ENCODE measurements at places on chromosomes 6 and 20.

GRCh38 chr20:39310363-39310995 lies 348.3 kb downstream of the DHX35 start:
- no peak for DNase-seq

GRCh38 chr6:170439366-170440361 lies 113.4 kb downstream of the PSMB1 start:
- DNase-seq: no peak

GRCh38 chr6:139472351-139473015 lies 98.0 kb upstream of the CITED2 start:
- DNase-seq: no peak

DNA sequence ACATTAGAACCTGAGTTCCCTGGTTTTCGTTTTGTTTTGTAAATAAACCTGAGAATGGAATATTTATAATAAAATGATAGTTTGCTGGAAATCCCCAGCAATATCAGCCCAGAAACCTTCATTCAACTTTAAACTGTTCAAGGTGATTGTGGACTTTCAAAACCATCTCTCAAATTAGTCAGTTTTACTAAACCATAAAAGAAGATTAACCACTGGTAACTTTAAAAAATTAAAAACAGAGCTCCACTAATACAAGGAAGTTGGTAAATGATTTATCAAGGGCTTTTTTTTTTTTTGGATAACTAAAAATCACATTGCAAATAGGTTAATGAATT lies 10.0 kb downstream of the MBOAT1 start:
- no peak for DNase-seq

GRCh38 chr6:124076336-124077048 lies 272.8 kb downstream of the NKAIN2 start:
- DNase-seq: no peak

DNA sequence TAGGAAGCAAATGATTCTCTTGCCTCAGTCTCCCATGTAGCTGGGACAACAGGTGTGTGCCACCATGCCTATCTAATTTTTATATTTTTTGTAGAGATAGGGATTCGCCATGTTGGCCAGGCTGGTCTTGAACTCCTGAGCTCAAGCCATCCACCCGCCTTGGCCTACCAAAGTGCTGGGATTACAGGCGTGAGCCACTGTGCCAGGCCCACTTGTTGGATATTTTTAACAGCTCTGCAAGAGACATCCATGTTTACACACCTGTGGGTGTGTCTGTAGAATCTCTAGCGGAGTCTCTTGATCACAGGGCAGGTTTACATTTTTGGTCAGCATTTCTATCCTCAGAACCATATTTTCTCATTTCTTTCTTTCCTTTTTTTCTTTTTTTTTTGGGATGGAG lies 53.1 kb upstream of the ZFP64 start:
- no peak for DNase-seq

DNA sequence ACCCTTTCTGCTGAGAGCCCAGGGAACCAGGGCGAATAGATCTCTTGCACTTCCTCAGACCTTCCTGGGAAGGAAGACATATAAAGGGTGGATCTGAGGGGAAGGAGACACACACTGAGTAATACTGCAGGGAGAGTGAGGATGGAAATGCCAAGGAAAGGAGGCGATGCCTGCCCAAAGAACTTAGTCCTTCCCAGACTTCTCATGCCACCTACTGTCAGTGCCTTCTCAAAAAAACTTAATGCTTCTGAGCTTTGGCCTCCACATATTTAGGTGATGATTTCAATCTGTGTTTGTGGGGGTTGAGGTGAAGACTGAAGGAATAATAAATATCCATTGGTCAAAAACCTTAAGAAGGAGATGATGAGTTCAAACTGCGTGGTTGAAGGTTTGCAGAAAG lies 9.7 kb downstream of the BTN3A1 start:
- DNase-seq: no peak

DNA sequence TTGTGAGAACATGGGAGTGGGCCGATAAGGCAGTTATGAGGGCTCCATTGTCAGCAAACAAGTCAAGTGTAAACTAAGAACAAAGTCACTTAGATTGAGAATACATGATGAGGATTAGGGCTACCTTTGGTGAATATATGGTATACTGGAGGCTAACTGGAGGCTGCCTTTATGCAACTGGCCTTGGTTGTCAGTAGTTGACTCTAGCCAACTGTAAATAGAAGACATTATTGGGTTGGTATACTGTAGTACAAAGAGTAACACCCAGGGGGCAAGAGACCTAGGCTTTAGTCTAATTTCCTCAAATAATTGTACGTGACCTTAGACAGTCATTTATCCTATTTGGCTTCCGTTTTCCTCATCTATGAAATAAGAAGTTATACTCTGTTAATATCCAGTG lies 235.2 kb downstream of the ARID1B start:
- peak; percentile 10 for DNase-seq

DNA sequence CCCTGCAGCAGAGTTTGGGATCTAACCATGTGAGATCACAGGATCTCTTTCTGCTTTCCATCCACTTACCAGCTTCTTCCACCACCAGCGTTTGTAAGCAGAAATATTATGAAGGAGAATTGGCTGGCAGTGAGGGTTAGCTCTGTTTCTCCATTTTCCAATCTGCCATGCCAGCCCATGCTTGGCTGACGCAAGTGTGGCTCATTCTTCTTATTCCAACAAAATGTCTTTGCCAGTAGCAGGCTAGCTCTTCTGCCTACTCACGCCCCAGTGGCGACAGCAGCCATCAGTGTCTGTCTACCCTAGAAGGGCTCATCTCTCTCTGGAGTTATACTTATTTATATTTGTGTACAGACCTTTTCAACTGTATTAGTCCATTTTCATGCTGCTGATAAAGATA lies 286.2 kb downstream of the FARS2 start:
- no peak for DNase-seq

- DNase-seq: no peak
Observed at GRCh38 chr20:50100552-50100951, 12.4 kb downstream of the UBE2V1 start.

DNA sequence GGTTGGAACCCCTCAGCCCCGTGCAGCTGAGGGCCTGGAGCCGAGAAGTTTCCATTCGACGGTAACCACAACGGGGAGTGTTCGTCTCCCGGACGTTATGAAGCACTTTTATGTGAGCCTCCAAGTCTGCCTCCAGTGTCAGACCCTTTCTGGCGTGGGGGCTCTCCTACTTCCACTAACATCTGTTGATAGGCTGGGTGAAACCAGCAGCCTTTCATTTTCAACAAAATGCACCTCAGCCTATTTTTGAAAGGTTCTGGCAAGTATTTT lies 257.4 kb downstream of the THBS2 start:
- no peak for DNase-seq

DNA sequence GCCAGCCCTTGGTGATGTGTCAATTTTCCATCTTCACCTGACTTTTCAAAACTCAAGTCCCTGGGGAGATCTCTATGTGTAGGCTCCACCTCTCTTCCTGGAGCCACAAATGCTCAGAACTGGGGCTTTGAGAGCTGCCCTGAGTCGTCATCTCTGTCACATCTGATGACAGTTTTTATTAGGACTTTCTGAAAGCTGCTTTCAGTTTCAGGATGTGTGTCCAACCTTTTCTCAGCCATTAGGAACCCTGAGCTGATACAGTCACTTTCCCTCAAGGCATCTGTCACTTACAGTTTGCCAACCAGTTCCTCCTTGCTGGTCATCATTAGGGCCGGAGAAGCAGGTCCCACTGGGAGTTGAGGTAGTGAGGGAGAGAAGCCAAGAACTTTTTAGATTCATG lies 365.9 kb upstream of the CHD6 start:
- DNase-seq: no peak

DNA sequence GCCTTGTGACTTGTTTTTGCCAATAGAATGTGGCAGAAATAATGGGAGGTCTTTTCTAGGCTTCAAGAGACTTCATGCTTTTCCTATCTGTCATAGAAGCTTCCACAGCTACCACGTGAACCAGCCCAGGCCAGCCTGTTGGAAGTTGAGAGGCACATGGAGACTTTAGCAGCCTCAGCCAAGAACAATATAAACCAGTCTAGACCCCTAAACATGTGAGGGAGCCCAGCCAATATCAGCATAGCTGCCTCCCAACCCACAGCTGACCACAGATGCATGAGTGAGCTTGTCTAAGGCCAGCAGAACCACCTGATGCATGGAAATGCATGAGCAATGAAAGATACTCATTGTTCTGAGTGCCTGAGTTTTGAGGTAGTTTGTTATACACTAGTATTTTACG lies 540.7 kb upstream of the BTBD3 start:
- no peak for DNase-seq

GRCh38 chr20:38138086-38138778 lies 26.8 kb downstream of the TGM2 start:
- no peak for DNase-seq

- peak; percentile 33 for DNase-seq
Observed at GRCh38 chr6:134389129-134389528, 71.2 kb upstream of the SGK1 start.

DNA sequence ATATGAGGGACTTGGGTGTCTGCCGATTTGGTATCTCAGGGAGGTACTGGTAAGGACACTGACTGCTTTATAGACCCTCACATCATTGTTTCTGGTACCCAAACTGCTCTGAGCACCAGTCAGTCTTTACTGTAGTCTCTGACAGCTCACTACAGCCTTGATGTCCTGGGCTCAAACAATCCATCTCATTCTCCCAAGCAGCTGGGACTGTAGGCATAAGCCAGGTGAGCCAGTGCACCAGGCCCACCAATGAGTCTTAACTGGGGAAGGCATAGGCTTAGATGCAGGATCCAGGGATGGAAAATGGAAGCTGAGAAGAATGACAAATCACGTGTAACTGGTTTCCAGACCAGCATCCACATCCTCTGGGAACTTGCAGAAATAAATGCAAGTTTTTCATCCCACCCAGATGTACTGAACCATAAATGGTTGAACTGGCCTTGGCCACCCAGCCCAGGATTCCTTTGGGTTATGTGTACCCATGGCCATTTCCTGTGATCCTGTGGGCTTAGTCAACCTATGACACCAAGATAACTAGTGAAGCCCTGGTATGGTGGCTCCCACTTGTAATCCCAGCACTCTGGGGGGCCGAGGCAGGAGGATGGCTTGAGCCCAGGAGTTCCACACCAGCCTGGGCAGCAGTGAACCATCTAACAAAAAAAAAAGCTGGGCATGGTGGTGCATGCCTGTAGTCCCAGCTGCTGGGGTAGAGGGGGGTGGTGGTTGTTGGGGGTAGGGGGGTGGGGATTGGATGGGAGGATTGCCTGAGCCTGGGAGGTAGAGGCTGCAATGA lies 5.8 kb downstream of the TUBB start:
- DNase-seq: peak; percentile 22

GRCh38 chr6:52077180-52077884 lies 10.1 kb downstream of the PKHD1 start:
- DNase-seq: no peak

- DNase-seq: no peak
Observed at GRCh38 chr6:35833536-35833935, 28.4 kb downstream of the LHFPL5 start.

DNA sequence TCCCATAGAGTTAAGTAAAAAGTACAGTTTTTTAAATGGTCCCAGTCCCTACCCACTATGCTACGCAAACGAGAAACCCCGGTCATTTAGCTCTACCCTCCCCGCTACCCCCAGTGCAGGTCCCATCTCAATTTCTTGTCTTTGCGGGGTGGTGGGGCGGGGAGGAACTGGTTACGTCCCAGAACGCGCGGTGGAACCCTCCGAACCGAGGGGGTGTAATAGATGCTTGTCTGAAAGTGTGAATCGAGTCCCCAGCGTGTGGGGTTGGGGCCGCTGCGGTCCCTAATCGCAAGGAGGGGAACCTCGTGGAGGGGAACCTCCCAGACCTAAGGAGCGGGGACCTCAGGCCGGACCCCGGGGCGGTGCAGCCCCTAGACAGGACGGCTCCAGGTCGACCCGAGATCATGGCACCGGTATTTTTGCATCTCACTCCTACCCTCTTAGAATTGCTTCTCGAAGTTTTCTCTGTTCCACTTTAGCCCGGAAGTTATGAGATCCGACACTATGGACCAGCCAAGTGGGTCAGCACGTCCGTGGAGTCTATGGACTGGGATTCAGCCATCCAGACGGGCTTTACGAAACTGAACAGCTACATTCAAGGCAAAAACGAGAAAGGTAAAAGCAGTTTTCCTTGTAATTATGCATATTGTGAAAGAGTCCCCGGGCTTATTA lies 779 bp downstream of the HEBP2 start:
- DNase-seq: no peak

GRCh38 chr20:50668326-50668725 lies 23.0 kb downstream of the RIPOR3 start:
- DNase-seq: no peak

GRCh38 chr6:2542858-2543218 lies 207.9 kb downstream of the MYLK4 start:
- DNase-seq: peak; percentile 94

DNA sequence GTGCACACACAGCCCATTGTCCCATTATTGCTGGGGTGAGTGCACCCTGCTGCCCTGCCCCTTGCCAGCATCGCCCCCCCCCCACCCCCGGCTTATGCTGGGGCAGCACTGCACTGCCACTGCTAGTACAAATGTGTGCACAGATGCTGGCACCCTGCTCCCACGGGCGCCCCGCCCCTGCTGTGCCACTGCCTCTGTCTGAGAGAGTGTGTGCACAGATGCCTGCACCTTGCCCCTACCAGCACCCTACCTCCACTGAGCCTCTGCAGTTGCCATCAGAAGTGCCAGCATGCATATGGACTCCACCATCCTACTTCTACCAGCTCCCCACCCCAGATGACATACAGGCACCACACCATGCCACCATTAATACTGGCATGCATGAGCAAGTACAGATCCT lies 454.6 kb upstream of the KHDRBS2 start:
- no peak for DNase-seq

GRCh38 chr6:156279261-156279969 lies 497.8 kb upstream of the ARID1B start:
- DNase-seq: no peak

- DNase-seq: no peak
Observed at GRCh38 chr6:45645302-45645701, 267.6 kb upstream of the SUPT3H start.

DNA sequence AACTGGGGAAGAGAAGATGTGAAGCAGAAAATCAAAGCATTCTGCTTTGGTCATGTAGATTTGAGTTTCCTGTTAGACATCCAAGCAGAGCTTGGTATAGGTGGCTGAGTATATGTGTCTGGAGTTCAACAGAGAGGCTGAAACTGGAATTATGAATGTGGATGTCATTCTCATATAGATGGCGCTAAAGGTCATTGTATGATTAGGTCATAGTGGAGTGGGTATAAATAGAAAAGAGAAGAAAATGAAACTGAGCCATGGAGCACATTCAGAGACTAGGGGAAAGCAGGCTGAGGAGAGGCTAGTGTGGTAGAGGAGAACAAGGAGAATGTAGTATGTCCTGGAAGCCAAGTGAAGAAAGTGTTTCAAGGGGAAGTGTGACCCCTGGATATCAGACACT lies 295.6 kb upstream of the PLN start:
- peak; percentile 53 for DNase-seq

DNA sequence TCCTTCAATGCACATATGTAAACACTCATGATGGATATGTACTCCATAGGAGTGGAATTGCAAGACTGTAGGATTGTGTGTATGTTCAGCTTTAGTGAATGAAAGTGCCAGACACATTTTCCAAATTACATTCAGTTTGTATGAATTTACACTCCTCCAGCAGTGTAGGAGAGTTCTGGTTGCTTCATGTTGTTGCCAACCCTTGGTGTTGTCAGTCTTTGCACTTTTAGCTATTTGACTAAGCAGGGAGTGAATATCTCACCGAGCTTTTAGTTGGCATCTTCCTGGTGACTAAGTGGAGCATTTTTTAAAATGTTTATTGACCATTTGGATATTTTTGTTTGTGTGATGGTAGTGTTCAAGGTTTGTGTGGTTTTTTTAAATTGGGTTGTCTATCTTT lies 23.9 kb downstream of the NKX2-4 start:
- DNase-seq: no peak

Data from Kasumi-1 (cell line).